ENCODE measurements at places on chromosomes 12 and 14.

DNA sequence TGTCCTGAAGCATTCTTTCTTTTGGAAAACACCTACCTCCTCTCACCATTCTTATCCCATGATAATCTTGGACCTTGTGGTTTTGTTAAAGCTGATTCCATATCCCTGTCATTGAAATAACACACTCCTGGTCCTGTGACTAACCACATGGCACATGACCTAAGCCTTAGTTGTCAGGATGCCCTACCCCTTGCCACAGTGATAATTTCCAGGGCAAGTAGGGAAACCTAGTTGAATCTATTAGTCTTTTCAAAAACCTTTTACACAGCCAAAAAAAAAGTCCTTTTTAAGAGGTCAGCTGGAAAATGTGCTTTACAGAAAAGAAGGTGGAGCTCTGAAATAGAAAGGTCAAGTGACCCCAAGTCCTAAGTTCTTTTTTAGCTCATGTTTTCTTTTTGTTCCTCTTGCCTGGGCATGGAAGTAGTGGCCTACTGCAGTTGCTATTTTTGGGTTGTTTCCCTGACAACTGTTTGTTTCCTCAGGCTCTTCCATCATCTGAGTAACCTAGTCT is 608.4 kb downstream of the LRFN5 start:
- DNase-seq, result no peak

- DNase-seq, result no peak
These were observed 254.0 kb upstream of the ATP2B1 start for GRCh38 chr12:89962648-89963047.

GRCh38 chr12:104935886-104936285 is 22.2 kb downstream of the SLC41A2 start:
- no peak for DNase-seq

DNA sequence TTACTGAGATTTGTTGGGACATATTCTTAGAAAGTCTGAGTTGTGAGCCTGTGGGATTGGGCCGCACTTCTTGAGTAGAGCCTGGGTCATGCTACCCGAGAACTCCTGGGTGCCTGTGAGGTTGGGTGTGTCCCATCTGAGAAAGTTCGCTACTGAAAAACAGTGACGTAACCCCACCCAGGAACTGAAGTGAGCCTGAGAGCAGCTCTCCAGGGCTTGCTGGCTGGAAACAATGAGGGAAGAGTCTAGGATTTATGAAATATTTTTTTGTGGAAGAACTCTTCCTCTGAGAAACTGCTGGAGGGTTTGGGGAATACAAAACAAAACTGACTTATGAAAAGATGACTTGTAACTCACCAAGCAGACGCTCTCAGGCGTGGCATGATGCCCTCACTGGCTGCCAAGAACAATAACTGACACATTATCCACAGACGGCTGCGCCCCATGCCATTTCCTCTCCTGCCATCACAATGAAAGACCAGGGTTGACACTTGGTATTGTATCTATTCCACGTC is 69.2 kb downstream of the RASSF3 start:
- no peak for DNase-seq

DNA sequence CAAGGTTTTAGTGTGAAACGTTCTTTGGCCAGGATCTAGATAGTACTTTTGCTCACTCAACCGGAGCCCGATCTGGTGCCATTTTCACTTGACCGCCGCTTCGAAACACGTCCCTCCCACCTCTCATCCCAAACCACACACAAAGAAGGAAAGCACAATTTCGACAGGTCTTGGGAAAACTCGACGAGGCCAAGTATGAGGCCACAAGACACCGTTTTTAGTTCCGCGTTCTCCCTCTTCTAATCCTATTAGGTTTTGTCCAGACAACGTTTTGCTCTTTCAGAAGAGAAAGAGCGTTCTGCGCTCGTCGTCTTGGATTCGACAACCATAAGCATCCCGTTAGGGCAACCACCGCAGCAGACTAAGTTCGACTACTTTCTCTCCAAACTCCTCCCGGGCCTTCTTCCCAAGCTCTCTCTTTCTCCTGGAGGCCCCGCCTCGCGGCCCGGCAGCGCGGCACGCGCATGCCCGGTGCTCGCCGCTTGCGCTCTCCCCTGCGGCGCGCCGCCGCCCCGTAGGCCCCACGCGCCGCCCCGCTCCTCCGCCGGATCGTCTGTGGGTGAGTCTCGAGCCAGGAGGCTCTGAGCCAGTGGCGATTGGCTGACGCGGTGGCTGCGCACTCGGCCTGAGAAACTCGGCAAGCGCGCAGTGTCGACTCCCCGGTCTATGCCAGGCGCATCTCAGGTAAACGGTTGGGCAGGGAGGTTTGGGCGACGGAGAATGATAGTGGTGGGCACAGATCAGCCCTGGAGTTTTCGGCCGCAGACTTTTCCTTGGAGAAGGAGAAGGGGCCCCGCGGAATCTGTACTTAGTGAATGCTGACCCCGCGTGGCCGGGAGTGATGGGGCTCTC is at the start of gene MIPOL1:
TSS of gene MIPOL1 (plus strand) at position 517 of the 852 bp plus-strand sequence. CDS start 49,952 bp downstream, outside the sequence.
- peak; percentile 77 for DNase-seq

DNA sequence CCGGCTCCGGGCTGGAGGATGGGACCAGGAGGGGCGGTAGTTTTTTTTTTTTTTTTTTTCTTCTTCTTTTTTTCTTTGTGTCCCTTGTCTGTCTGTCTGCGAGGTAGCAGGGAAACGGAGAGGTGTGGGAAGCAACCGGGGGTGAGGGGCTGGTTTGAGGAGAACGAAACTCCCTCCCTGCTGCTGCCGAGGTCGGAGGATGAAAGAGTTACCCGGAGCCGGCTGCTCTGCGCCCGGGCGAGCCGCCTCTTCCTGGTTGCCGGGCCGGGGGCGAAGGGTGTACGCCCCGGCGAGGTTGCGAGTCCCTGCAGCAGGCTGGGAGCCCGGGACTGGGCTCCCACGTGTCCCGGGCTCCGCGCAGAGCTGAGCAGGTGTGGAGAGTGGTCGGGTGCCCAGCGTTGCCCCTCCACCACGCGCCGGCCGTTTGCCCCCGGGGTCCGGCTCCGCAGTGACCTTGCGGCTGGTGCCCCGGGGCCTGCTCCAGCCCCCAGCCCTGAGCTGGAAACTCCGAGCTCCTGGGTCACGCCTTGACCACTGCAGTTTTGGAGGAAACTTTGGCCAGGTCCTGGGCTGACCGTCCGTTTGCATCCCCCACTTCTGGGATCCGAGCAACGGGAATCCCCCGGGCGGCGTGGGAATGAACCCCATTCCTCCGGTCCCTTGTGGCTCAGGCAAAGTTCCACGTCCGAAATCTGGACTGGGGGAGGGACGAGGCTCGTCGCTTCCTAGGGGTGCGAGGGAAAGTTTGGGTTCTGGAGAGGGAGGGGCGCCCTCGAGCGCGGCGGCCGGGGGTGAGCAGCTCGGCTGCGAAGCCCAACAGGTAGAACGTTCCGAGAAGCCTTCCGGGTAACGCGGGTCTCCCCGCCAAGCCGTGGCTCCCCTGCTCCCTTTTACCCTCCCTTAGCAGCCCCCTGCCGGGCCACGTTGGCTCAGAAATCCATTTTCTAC is 1.3 kb downstream of the CHST11 start:
- DNase-seq, result peak; percentile 33

- no peak for DNase-seq
These were observed 621.2 kb upstream of the FBXO33 start for GRCh38 chr14:40053416-40053815.

DNA sequence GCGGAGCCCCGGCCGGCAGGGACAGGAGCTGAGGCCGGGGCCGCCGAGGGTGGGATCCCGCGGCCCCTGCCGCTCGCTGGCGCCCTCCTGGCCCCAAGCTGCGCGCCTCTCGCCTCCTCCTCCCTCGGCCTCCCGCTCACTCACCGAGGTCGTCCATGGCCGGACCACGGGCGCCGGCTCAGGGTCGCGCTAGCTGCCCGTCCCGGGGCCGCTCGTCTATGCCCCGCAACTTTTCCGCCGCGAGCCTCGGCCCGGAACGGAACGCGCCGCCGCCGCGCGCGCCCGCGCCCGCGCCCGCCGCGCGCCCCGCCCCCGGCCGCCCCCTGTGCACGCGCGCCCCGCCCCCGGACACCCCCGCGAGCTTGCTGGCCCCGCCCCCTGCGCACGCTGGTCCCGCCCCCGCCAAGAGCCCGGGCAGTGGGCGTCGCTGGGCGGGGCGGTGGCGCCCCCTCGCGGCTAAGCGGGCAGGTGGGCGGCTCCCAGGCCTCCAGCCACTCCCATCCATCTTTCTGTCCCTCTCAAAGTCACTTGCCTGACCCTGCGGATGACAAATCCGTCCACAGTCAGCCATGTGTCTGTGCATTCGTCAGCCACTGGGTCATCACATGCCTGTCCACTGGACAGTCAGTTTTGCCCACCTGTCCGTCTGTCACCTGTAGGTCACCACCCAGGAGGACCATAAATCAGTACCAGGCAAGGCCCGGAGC is at the start of gene PXN:
TSS of gene PXN (minus strand) at position 258 of the 707 bp plus-strand sequence. CDS start at position 157, 101 bp downstream.
- DNase-seq, result peak; percentile 97

DNA sequence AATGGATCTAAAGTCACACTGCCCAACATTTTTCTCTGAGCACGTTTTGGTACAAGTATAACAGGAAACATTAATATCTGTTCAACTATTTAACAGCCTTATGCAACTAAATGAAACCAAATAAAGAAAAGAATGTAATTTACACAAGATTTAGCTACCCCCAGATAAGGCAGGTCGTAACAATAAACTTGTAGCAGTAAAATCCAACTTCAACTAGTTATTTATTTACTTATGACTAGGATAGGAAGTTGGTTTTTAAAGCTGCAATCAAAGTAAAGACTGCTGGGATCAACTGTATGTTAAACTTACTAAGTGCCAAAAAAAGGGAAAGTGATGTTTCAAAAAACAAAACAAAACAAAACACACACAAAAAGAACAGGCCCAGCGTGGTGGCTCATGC is 30.9 kb downstream of the FERMT2 start:
- DNase-seq, result no peak

DNA sequence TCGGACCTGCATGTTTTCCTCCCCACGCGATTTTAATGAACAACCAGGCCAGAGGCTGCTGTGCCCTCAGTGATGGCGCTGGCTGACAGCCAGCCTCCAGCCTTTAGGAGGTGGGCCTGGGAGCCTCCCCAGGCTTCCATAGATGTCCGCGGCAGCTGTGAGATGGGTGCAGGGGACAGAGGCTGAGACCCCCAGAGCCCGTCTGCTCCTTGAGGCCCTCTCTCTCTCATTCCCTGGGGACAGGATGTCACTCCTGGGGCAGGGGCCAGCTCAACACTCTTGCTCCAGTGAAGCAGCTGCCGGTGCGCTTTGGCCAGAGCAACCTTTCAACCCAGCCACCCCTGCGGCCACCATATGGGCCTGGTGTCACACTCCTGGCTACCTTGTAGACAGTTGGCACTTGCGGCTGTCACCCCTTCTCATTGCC is 24.8 kb downstream of the MVK start:
- no peak for DNase-seq

DNA sequence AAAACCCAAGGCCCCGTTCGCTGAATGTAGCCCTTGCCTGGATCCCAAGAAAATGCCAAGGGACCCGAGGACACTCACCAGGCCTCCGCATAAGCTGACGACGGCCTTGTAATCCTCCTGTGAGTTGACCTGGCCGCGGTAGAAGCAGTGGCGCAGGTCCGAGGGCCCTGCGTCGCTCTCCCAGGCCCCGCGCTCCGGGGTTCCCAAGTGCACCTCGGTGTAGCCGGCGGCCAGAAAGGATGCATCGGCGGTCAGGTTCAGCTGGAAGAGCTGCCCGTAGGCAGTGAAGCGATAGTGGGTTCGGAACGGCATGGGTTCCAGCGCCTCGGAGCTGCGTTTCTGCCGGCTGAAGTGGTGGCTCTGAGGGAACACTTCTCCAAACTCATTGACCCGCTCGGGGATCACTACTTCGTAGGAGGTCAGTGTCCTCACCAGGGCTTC is 1.2 kb downstream of the ADAMTS20 start:
- peak; percentile 11 for DNase-seq

DNA sequence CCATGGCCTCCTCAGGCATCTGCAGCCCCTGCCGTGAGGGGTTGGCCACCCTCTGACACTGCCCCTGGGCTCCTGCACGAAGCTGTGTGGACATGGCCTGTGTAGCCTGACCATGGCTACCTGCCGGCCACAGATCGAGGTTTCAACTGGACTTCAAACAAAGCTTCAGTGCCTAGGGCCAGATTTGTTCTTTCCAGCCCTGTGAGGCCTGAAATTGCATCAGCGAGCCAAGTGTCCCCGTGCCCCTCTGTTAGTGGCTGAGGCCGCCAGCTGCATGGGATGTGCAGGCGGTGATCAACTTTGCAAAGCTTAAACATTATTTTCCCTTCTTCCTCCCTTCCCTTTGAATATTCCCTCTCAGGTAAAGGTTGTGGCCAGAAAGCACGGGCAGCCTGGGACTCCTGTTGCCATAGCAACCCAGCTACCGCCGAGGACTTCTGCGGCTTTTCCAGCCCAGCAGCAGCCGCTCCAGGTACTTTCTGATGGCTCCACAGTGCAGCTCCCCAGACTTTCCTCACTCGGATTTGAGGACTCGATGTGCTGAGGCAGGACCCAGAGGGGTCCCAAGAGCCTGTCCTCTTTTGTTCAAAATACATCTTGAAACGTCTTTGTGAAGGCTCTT is 35.8 kb downstream of the DDX51 start:
- no peak for DNase-seq

DNA sequence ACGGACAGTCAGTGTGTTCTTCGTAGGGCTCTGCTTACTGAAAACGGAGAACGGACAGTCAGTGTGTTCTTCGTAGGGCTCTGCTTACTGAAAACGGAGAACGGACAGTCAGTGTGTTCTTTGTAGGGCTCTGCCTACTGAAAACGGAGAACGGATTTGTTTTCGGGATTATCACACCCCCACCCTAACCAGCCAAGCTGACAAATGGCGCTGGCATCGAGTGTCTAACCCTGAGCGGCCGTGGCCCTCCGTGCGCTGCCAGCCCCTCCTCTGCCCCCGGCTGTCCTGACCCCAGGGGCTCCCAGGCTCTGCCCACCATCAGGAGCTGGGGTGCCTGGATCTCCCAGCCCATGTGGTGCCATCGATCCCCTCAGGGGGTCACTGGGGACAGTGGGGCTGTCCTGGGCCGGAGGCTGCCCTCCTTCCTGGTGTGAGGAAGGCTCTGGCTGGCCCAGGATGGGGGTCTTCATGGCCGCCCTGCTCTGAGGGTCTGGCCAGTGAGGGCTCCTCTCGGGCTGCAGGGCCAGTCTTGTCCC is 57.3 kb downstream of the FBRSL1 start:
- DNase-seq, result no peak

DNA sequence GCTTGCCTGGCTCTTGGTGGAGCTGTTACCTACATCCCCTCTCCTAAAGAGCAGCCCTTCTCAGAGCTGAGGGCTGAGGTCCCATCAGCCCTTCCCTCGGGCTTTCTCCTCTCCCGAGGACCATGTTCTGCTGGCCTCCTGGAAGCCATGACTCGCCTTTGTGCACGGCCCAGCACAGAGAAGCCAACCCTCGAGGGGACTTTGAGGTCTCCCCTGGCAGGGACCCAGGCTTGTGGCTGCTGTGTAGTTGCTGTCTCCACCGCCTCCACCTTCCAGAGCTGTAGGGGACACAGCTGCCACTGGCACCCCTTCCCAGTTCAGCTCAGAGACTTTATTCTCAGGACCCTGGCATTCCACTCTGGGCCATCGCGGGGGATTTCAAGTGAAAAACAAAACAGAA is 22.9 kb upstream of the CCND2 start:
- DNase-seq, result no peak

Data from endothelial cell (in vitro differentiated cells).